ENCODE measurements at places on chromosomes 4 and X. TPM values are rescaled to one million over a fixed set of nuclear protein-coding genes. Genes with fewer than 3 reads are reported as not detected.

- no peaks in the 10 kb centered on the region for H3K4me1 ChIP-seq
- no peak for DNase-seq
- H3K36me3 ChIP-seq = no peaks in the 10 kb centered on the region
- H3K4me3 ChIP-seq = no peak overlapping the region
Measured at GRCh38 chr4:89469930-89470375, 162.4 kb upstream of the GPRIN3 start.

- H3K27ac ChIP-seq = no peak overlapping the region
- no peak overlapping the region for H3K4me3 ChIP-seq
- no peaks in the 10 kb centered on the region for H3K36me3 ChIP-seq
- no peak for DNase-seq
- H3K4me1 ChIP-seq = peaks cover 3% of the 10 kb centered on the region
- peaks cover 2% of the 10 kb centered on the region for H3K27me3 ChIP-seq
Measured at GRCh38 chrX:150337536-150337935, 25.6 kb upstream of the MAMLD1 start.

ZCCHC18 gene
- 3.6 TPM for total RNA-seq

GRCh38 chr4:56535915-56536314, 30.3 kb downstream of the ARL9 start:
- H3K4me3 ChIP-seq = no peak overlapping the region
- DNase-seq = no peak
- no peaks in the 10 kb centered on the region for H3K4me1 ChIP-seq
- no peaks in the 10 kb centered on the region for H3K36me3 ChIP-seq

DNA sequence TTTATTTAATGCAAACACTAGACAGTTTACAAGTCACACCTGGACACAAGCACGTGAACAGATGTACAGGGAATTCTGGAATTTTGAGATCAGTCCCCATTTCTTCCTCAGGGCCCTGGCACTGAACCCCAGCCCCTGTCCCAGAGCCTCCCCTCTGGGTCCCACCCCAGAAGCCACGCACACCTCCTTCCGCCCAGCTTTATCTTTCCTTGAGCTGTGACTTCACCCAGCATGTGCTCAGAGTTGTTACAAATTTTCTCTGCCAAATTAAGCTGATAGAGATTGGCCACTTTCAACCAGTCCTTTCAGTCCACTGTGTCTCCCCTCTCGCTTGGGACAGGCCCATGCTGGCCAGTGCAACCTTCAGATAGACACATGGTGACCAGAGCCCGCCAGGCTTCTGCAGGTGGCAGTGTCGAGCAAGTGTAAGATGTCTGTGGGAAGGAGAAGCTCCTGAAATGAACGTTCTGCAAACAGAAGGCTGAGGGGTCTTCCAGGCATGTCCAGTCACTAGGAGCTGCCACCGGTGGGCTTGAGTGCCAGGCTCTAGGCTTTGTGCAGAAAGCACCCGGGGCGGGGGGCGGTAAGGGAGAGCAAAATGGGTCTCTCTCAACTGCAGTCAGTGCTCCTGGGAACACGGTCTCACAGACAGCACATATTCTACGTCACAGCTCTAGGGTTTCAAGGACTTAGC, 73.3 kb downstream of the MTMR1 start:
- H3K27ac ChIP-seq = no peak overlapping the region
- H3K4me3 ChIP-seq = no peak overlapping the region
- DNase-seq = no peak
- H3K36me3 ChIP-seq = no peaks in the 10 kb centered on the region

GRCh38 chr4:72494156-72494555, 74.9 kb downstream of the ADAMTS3 start:
- no peaks in the 10 kb centered on the region for H3K4me1 ChIP-seq
- no peak for DNase-seq
- no peak overlapping the region for H3K27ac ChIP-seq
- peaks cover 4% of the 10 kb centered on the region for H3K36me3 ChIP-seq
- H3K27me3 ChIP-seq = peaks cover 3% of the 10 kb centered on the region

TCEANC gene
- total RNA-seq = 3.8 TPM

DNA sequence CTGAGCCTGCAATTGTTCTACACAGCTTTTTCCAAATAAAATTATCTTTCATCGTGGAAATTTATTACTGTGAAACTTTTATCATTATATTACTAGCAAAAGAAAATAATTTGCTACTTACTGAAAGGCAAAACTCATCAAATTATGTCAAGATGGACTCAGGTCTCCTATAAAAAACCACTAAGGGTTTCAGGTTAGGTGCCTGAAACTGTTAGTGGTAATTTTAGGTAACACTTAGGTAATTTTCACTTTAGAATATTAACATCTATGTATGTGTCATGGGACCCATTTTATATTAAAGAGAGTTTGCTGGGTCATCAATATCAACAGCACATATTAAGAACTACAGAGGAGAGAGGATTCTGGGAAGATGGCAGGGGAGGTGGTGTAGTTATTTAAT, 651.5 kb downstream of the CENPC start:
- DNase-seq = no peak
- no peak overlapping the region for H3K27ac ChIP-seq
- H3K27me3 ChIP-seq = no peaks in the 10 kb centered on the region
- no peaks in the 10 kb centered on the region for H3K36me3 ChIP-seq

TCP11X2 gene
- 2.0 TPM for total RNA-seq

GRCh38 chr4:141348125-141348524, 127.4 kb downstream of the ZNF330 start:
- no peak for DNase-seq
- H3K4me3 ChIP-seq = no peak overlapping the region
- H3K27me3 ChIP-seq = no peaks in the 10 kb centered on the region
- H3K36me3 ChIP-seq = no peaks in the 10 kb centered on the region

DNA sequence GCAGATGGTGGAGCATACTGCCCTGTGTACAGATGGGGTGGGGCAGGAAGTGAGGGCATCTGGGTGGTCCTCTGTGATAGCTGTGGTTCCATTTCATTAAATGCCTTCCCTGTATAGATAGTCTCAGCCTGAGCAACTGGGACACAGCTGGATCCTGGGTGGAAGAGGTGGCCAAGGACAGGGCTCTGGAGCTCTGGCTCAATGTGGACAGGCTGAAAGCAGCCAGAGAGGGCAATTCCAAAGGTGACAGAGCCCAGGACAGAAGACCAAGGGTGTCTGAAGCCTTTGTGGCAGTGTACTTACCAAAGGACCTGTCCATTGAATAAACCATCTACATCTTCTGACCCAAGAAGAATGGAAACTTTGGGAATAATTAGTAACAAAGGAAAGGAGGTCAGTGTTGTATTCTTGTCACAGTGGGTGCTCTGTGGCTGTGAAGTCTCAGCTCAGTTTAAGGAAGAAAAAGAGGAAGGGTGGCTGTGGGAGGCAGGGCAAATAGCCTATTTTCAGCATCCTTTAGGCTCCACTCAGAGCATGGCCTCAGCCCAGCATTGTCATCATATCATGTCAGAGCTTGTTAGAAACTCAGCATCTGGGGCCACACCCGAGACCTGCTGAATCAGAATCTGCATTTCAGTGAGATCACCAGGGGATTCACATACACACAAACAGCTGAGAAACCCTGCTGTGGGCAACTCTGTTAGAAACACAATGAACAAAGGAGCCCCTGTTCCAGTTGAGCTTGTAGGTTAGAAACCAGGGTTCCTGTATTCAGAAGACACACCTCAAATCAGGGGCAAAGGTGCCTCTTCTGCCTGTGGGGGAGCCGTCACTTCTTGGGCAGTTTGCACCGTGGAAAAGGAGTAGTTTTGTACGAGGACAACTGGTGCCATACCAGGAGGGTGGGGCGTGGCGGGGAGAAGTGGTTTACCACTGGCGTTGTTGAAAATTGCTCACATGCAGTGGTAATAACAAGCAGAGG, 168.6 kb downstream of the PTTG2 start:
- H3K36me3 ChIP-seq = peaks cover 21% of the 10 kb centered on the region
- H3K4me1 ChIP-seq = peaks cover 21% of the 10 kb centered on the region
- no peak for DNase-seq
- no peak overlapping the region for H3K4me3 ChIP-seq
- no peak overlapping the region for H3K27ac ChIP-seq

DNA sequence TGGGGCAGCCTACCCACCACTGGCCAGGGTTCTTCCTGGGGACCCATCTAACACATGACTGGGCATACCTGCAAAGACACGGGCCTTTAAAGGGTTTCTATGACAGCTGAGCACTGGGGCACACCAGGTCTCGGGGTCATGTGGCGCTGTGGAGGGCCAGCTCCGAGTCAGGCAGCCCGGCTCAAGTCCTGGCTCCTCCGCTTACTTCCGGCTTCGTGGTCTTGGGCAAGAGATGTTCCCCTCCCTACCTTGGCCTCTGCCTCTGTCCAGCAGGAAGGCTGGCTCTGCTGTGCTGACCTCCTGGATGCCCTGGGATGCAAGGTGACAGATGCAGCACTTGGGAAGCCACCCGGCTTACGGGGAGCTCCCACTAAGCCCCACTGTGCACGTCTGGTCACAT, 37.6 kb downstream of the HTRA3 start:
- peaks cover 4% of the 10 kb centered on the region for H3K36me3 ChIP-seq
- no peaks in the 10 kb centered on the region for H3K4me1 ChIP-seq
- no peak overlapping the region for H3K4me3 ChIP-seq
- no peak overlapping the region for H3K27ac ChIP-seq

KLF3 gene
- 73.4 TPM for total RNA-seq

GRCh38 chr4:53371049-53371448, 5.2 kb upstream of the SCFD2 start:
- no peak for DNase-seq
- no peak overlapping the region for H3K27ac ChIP-seq
- H3K4me3 ChIP-seq = no peak overlapping the region
- peaks cover 6% of the 10 kb centered on the region for H3K4me1 ChIP-seq
- H3K27me3 ChIP-seq = peaks cover 11% of the 10 kb centered on the region

GRCh38 chrX:120309873-120310705, 1.2 kb downstream of the TMEM255A start:
- DNase-seq = peak; percentile 12
- H3K4me1 ChIP-seq = peaks cover 7% of the 10 kb centered on the region
- H3K4me3 ChIP-seq = peak overlapping the region; percentile 93
- H3K27ac ChIP-seq = no peak overlapping the region

DNA sequence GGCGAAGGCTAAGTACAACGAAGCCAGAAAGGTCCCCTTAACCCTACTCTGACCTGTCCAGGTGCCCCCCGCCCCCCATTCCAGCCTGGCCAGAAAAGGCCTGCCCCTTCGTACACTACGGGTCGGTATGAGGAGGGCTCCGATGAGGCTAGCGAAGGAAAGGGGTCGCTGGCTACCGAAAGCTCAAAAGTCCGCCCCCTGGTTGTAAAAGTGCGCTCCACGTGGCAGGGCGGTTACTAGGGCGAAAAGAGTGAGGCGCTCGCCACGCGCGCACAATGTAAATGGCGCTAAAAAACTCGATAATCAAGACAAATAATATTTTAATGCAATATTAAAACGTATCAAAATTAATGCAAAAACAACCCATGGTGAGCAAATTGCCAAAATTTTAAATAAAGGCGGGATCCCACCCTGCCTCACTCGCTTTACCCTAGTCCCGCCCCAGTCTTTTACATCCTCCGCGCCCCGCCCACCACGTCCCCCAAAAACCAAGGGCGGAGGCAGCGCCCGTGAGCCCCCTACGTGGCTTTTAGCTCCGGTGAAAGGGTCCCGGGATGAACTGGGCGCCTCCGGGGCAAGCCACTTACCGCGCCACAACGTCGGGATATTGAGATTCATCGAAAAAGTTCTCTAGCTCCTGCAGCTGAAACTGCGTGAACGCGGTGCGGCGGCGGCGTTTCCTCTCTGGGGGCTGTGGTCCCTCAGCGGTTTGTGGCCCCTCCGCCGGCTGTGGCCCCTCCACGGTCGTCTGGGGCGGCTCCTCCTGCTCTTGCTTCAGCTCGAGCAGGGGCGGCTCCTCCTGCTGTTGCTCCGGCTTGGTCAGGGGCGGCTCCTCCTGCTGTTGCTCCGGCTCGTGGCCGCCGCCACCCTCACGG, 929 bp downstream of the ESX1 start:
- no peaks in the 10 kb centered on the region for H3K36me3 ChIP-seq
- peaks cover 4% of the 10 kb centered on the region for H3K27me3 ChIP-seq
- no peak overlapping the region for H3K27ac ChIP-seq
- DNase-seq = peak; percentile 30

DNA sequence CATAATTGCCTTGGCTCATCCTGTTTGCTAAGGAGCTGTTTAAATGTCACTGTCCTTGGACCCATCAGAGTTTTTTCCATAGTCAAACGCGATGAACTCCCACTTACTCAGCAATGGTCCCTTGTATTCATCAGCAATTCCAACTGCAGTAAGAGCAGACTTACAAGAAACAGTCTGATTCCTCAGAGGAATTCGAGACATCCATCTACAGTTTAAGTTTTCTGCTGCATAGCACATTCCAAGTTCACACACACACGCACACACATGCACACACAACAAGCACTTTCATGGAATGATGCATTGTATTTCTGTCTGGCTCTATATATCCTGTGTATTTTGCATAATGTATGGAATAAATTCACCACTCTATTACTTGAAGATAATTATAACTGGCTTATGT, 32.7 kb upstream of the TMEM150C start:
- H3K27ac ChIP-seq = no peak overlapping the region
- H3K27me3 ChIP-seq = peaks cover 2% of the 10 kb centered on the region
- no peak for DNase-seq
- no peaks in the 10 kb centered on the region for H3K36me3 ChIP-seq
- no peak overlapping the region for H3K4me3 ChIP-seq

DNA sequence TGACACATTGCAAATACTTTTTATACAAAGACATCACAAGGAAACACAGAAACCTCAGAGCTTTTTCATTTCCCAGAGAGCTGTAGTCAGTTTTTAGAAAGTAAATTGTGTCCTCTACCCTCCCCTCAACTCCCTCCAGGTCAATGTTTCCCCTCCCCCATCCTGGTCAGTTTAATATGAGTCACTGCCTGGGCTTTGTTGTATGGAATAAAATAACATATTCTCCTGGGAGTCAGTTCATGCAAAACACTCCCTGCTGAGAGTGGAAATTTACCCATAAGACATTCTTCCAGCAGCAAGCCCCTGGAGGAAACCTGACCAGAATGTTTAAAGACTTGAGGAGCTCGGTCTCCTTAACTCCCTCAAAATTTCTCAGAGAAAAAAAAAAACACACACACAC, 270.1 kb upstream of the LDB2 start:
- H3K27ac ChIP-seq = no peak overlapping the region
- no peak overlapping the region for H3K4me3 ChIP-seq
- peaks cover 5% of the 10 kb centered on the region for H3K36me3 ChIP-seq
- peaks cover 1% of the 10 kb centered on the region for H3K27me3 ChIP-seq

DNA sequence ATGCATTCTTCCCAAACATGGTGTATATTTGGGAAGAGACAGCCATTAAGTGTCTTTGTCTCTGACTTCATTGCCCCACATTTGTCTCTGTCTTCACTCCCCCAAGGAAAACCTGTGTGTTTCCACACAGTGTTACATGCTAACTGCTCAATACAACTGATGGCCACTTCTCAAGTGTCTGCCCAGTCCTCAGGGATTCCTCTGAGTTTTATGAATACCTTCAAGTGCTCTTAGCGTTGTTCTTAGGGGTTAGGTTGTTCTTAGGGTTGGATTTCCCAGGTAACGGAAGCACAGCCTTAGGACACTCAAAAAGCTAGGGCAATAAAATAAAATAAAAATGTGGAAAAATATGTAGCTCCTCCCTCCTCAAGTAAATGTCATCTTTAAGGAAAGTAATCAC, 64.7 kb upstream of the PLAC8 start:
- no peaks in the 10 kb centered on the region for H3K4me1 ChIP-seq
- peaks cover 7% of the 10 kb centered on the region for H3K36me3 ChIP-seq

UCHL1 gene
- total RNA-seq = 397 TPM
